RPMI7951 (cell line): ENCODE measurements at places on chromosomes 7 and 10. TPM values are rescaled to one million over a fixed set of nuclear protein-coding genes. Genes with fewer than 3 reads are reported as not detected.

Gene LIPM
- not detected in 2 replicates for total RNA-seq

- no peak for DNase-seq
These were observed 26.9 kb upstream of the EPHB6 start for GRCh38 chr7:142827951-142828500.

Gene RELN
- total RNA-seq, result not detected in 2 replicates

Gene TMUB1
- total RNA-seq, result 31.8 and 36.6 TPM in 2 replicates

- no peak for DNase-seq
These were observed 39.6 kb upstream of the IKZF1 start for GRCh38 chr7:50264908-50265307.

Gene ZNF92
- 10.7 and 14.7 TPM in 2 replicates for total RNA-seq
